ENCODE measurements at places on chromosomes 13 and 19. TPM values are rescaled to one million over a fixed set of nuclear protein-coding genes. Genes with fewer than 3 reads are reported as not detected.

KLK12 gene
- total RNA-seq: not detected

ZNF135 gene
- total RNA-seq: 6.1 TPM

NLRP7 gene
- under 0.01 TPM for total RNA-seq

METTL21C gene
- total RNA-seq: not detected

C19orf85 gene
- not detected for total RNA-seq

NCAN gene
- total RNA-seq: under 0.01 TPM

ZNF682 gene
- total RNA-seq: 3.0 TPM

LYPD3 gene
- 0.17 TPM for total RNA-seq

CD22 gene
- total RNA-seq: not detected

ATP4B gene
- total RNA-seq: not detected

GIPR gene
- 0.29 TPM for total RNA-seq

PRKCG gene
- total RNA-seq: not detected

TMEM255B gene
- total RNA-seq: 0.50 TPM

LILRA1 gene
- not detected for total RNA-seq

COQ8B gene
- 51.5 TPM for total RNA-seq

SGCG gene
- total RNA-seq: not detected

TSHZ3 gene
- total RNA-seq: 15.5 TPM

CHAMP1 gene
- 13.9 TPM for total RNA-seq

ZNF132 gene
- total RNA-seq: 12.7 TPM

ZNF420 gene
- 5.8 TPM for total RNA-seq

PNMA8B gene
- 2.8 TPM for total RNA-seq

ZNF547 gene
- 7.0 TPM for total RNA-seq

SIAH3 gene
- total RNA-seq: not detected

ZNF296 gene
- total RNA-seq: 0.17 TPM

BRME1 gene
- 0.73 TPM for total RNA-seq

SHISA2 gene
- total RNA-seq: under 0.01 TPM

ANKRD24 gene
- total RNA-seq: 1.0 TPM

PEAK3 gene
- not detected for total RNA-seq

LGALS7 gene
- total RNA-seq: not detected

SELENOV gene
- total RNA-seq: not detected

VASP gene
- total RNA-seq: 58.6 TPM

IZUMO2 gene
- not detected for total RNA-seq

MYDGF gene
- total RNA-seq: 175 TPM

ZNF600 gene
- 4.7 TPM for total RNA-seq

KLC3 gene
- total RNA-seq: under 0.01 TPM

CCDC122 gene
- total RNA-seq: 11.2 TPM

TNNI3 gene
- total RNA-seq: not detected

ZNF709 gene
- total RNA-seq: 4.1 TPM

IGSF23 gene
- 0.17 TPM for total RNA-seq

AMH gene
- total RNA-seq: 1.5 TPM
